ENCODE measurements at places on chromosomes 12 and 14.
A peak's percentile ranks its signal among the peaks of the same experiment; 100 is the strongest.

DNA sequence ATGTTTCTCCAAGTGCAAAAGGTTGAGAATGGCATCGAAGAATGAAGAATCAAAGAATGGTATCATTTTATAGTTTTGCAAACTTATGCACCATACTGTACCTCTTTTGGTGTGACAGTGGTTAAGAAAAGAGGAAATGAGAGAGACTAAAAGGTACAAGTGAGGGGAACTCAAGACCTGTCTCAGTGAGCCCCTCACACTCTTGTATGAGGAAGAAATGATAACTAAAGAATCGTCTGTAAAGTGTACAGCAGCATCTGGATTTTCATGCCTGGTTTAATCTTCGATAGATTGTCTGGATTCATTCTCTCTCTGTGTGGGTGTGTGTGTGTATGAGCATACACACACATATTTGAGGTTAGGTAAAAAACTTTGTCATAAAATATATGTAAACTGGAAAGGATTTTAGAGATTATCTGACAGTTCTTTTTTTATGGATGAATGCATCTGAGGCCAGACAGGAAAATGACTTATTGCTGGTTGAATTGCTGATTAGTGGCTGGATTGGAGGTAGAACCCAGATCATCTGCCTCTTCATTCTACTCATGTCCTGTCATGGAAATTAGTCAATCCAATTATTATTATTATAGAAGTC, 16.0 kb upstream of the SLC38A2 start:
- no peak for DNase-seq

DNA sequence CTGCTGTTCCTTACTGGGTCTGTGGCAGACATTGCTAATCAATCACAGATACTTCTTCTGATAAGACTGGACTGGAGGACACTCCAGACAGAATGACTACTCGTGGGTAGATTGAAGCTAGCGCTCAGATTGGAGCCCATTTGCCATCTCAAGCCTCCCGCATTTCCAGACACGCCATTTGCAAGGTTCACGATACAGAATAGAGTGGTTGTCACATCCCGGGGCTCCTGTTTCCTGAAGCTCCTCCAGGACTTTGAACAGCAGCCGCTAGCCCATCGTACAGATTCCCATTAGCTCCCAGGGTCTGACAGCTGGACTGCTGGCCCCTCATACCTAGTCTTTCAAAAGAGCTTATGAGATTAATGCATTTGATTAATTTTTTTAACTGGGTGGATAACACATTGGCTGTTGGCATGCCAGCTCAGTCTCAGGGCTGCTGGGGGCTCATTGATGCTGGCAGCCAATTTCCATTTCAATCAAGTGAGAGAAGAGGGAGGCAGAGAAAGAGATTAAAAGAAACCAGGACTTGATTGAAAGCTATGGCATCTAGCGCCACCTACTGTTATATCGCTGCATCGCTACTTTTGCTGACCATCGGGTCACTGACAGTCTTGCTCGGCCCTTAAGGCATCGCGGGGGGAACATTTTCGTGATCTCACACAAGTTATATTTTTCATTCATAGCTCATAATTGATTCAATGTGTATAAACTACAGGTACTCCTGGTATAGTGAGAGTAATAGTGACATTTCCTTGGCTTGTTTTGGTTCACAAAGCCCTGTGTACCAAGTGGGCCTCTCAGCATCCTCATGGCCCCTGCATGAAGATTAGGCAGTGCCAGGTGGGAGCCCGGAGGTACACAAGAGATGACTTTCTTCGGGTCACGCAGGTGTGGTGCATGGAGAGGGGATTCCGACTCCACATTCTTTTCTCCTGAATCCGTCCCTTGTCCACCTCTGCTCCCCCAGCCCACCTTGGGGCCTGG, 78.6 kb downstream of the CCDC60 start:
- DNase-seq: peak; percentile 44

- DNase-seq: no peak
These were observed 44.8 kb upstream of the TBX5 start for GRCh38 chr12:114450515-114451300.

DNA sequence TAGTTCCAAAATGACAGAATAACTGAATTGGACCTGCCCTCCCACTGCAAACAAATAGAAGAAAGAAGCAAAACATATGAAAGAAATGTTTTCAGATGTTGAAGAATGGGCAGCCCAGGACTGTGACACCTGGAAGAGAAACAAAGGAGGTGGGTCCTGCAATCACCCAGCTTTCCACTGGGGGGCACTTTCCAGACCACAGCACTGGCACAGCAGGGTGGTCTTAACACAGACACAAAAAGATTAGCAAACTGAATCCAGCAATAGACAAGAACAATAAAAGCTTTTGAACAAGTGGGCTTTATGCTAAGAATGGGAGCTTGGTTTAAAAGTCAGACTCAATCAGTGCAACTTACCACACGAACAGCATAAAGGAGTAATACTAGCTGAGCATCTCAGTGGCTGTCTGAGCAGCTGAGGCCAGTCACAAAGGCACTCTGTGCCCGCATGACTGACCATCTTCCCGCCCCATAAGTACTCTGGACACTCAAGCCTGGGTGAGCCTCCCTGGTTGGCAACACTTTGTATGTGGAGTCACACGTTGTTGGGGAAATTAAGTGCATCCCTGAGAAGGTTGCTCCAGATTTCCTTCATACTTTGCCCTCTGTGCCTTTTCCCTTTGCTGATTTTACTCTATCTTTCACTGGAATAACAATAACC, 27.7 kb downstream of the JKAMP start:
- peak; percentile 12 for DNase-seq

DNA sequence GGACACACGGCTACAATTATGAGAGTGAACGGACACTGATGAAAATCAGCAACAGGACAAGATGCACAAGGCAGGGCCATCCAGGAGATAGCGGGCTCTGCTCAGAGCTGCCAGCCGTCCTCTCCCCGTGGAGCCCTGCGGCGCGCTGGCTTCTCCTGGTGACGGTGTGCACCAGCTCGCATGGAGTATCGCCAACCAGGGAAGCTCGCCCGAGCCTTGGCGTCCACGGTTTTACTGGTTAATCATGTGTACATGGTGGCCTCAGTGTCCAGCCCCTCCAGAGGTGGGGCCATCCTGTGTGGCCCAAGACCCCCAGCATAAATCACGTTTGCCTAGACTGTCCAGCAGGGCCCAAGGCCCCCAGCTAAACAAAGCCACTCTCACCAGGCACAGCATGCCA, 31.2 kb upstream of the DYNC1H1 start:
- no peak for DNase-seq

- DNase-seq: no peak
These were observed 185.8 kb downstream of the SLC6A15 start for GRCh38 chr12:84726780-84727179.

DNA sequence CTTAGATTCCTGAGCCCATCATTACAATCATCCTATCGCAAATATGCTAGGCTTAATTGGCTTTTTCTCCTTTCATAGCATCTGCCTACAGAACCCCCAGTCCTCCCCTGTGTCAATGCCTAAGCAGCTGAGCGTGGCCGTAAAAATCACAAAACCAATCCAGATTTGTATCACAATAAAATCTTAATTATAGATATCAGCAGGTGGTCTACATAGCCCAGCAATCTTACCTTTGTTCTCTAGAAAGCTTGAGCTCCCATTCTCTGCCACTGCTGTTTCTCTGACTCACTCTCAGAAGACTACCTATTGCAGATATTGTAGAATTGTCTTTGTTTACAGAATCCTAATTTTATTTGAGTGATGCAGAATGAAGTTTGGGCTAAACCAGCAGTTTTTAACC, 37.9 kb upstream of the PPM1A start:
- DNase-seq: no peak

GRCh38 chr12:128365651-128366231, 98.8 kb downstream of the TMEM132C start:
- DNase-seq: no peak

- no peak for DNase-seq
These were observed 14.6 kb upstream of the MIA2 start for GRCh38 chr14:39219075-39219499.

DNA sequence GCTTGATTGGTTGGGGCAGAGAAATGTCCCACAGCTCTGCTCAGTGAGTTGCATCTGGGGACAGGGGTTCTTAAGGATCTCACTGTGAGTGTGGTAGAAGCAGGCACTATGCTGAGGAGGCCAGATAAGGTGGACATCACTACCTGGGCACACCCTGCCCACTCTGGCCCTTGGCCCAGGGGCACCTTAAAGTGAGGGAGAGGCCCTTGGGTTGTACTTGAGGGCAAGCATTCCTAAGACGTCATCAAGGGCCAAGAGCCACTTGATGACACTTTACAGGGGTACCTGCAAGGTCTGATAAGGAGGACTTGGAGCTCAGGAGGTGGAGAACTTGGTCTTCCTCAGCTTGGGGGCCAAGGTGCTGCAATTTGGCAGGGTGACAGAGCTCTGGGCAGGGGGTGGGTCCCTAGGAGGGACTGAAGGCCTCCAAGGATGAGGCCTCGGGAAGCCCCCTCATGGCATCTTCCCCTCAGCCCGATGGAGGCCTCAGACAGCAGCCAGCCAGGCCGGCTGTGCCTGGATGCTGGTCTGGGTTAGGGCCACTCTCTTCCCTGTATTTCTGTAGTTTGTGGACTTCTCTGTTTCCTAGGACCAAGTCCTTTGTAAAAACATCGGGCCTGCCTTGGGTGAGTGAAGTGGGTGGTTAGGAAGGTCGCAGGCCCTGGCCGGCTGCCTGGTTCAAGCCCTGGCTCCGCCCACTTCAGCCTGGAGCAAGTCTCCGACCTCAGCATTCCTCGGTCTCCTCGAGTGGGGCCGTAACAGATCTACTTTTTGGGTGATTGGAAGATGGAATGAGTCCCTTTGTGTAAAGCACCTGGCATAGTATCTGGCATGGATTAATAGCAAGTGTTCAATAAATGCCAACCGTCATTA, 24.8 kb downstream of the GPR68 start:
- no peak for DNase-seq

GRCh38 chr12:55728939-55729818, at the start of gene CD63:
Gene CD63, minus strand, starts transcription at chr12:55729009. Its CDS starts 668 bp downstream, at chr12:55728341.
- DNase-seq: peak; percentile 96

- peak; percentile 23 for DNase-seq
These were observed at the start of gene PDE3A for GRCh38 chr12:20368114-20368650. Gene PDE3A, plus strand, starts transcription at chr12:20368537. Its CDS starts 748 bp downstream, at chr12:20369285.

DNA sequence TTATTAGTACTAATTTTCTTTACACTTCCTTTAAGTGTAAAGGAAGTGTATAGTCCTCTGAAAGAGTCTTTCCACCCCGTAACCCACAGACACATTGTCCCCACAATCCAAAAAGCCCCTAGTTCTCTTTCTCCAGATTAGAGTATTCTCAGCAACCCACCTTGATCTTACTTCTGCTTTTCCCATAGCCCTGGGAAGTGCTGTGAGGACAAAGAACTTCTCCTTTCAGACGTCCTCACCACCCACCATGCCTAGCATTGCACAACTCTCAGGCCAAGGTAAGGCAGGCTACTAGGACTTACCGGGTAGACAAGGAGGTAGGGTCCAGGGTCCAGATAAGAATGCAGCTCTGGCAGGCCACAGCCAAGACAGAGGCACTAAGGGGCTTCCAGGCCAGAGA, 7.4 kb downstream of the AAAS start:
- DNase-seq: no peak

DNA sequence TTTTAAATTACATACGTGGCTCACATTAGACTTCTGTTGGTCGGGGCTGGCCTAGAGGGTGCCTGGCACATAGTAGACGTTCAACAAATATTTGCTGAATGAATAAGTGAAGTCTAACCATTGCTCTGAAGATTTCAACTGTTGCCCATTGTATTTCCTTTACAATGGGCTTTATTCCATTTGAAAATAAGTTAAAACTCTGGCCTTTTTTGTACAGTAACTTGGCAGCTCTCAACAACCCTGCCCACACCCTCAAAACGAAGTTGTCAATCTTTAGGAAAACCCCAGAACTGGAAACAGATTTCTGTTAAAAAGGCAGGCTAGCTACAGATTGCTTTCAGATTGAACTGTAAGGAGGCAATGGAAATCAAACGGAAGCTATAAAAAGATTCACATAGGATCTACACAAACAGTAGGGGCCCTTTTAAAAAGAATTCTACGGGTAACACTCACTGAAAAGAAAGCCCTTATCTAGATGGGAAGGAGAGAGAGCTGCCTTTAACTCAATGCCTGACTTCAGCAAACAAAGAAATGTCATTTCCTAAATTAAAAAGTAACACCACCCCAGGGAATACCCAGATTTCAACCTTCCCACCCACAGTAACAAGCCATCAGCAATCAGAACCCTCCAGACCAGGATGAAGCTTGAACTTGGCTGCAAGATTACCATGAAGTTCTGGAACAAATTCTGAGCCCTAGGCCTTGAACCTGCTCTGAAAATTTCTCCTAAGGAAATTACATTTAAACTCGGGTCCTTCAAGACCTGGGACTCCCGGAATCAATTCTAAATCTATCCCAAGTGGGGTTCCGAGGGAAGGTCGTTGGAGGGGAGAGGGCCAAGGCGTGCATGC, 1.4 kb downstream of the WSB2 start:
- no peak for DNase-seq

DNA sequence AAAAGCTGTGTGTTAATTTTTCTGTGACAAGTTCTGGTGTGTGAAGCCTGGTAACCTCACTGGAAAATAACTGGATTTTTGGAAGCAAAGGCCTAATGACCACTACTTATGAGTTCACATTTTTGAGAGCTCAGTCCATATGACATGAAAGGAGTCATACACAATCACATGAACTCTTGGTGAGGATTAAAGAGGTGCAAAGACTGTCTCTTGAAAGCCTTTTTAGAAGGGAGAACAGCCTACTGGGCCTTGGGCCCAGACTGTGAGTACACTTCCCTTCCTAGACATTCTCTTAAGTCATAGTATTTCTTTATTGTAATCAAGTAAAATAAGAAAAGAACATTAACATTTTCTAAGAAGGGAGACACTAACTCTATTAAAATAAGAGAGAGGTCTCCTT, 176.1 kb downstream of the BCAT1 start:
- DNase-seq: no peak

- DNase-seq: no peak
These were observed 11.5 kb downstream of the TEAD4 start for GRCh38 chr12:2970744-2971143.

DNA sequence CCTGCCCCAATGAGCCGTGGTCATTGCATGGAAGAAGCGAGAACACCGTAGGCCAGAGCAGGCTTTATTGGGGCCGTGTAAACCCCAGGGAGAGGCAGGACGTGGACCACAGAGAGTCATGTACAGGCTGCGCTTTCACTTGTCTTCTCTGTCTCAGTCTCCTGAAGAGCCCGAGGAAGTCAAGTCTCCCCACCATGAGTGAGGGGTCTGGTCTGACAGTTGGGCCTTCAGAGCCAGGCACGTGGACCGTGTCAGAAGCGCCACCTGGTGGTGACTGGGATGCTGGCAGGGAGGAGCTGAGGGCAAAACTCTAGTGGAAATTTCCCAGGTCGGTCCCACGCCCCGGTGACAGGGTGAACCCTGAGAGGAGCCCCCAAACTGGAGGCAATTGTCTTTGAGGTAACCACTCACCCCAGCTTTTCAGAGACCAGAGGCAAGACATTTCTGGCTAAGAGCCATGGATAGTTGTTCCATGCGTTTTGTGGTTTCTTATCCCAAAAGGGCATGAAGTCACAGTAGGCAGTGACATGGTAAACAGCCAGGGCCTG, 17.4 kb downstream of the RPS6KL1 start:
- peak; percentile 58 for DNase-seq

DNA sequence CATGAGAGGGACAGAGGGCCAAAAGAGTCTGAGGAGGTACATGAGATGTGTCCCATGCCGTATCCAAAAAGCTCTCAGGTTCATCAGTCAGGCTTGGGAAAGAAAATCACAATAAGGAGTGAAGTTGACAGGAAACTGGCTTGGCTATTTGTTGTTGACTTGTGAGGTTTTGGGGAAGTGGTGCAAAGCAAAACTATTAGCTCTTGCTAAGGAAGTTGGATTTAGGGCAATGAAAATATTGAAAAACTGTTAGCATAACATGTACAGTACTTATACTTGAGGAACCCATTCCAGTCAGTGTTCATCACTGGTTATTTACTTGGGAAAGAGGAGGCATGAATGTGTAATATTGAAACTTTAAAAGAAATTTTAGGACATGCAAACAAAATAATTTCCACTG, 145.9 kb downstream of the DUSP6 start:
- DNase-seq: no peak

Data from RWPE1 (cell line).